ENCODE measurements at places on chromosomes 2 and 18.

DNA sequence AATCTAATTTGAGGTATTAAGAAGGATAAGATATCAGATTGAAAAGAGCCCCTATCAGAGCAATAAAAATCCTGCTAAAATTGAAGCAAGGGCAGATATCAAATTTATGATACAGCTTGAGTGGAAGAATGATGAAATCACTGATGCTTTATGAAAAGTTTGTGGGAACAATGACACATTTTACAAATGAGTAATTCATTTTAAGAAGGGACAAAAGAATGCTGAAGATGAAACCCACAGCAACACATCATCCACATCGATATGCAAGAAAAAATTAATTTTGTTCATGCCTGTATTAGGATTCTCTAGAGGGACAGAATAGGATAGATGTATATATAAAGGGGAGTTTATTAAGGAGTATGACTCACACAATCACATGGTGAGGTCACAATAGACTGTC, 355.6 kb upstream of the GYPC start:
- DNase-seq = no peak

GRCh38 chr2:74384051-74384450, 3.9 kb upstream of the DCTN1 start:
- DNase-seq = no peak

GRCh38 chr18:41853280-41853679, 101.8 kb upstream of the PIK3C3 start:
- no peak for DNase-seq

DNA sequence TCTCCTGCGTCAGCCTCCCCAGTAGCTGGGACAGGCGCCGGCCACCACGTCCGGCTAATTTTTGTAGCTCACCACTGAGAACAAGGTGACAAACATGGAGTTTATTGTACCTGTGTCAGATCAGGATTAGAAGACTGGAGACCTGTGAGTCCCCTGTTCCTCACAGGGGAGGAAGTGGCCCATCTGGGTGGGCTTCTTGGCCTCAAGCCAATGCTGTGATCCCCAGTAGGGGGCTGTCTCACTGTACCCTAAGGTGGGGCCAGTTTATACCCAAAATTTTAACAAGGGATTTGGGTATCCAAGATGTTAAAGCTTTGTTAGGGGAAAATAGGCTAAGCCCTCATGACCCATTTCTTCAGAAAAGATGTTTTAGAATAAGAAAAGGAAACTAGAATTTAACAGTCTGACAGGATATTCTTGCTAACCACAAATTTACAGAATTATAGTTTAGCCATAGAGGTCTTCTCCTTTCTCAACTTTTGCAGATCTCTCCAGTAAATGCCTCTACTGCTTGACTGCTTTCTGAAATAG, 16.3 kb downstream of the PCBP1 start:
- no peak for DNase-seq

DNA sequence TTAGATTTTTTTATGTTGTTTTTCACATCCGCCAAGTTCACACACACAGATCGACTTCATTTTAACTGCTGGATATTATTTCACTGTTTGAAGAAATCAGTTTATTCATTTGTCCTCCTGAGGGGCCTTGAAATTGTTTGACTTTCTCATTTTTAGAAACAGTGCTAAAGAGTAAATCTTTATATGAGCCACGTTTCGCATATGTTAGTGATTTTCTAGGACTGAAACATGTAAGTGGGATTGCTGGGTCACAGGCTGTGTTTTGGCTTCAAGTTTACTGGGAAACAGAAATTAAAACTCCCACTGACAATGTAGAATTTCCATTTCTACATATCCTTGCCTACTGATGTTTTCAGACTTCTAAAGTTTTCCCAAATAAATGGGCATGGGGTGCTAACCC, 363.8 kb downstream of the NCKAP5 start:
- no peak for DNase-seq

GRCh38 chr2:133025004-133025403, 355.0 kb upstream of the LYPD1 start:
- DNase-seq = no peak

- no peak for DNase-seq
Measured at GRCh38 chr2:207341112-207341750, 175.5 kb upstream of the KLF7 start.

GRCh38 chr2:156472686-156473085, 36.5 kb downstream of the GPD2 start:
- DNase-seq = no peak

DNA sequence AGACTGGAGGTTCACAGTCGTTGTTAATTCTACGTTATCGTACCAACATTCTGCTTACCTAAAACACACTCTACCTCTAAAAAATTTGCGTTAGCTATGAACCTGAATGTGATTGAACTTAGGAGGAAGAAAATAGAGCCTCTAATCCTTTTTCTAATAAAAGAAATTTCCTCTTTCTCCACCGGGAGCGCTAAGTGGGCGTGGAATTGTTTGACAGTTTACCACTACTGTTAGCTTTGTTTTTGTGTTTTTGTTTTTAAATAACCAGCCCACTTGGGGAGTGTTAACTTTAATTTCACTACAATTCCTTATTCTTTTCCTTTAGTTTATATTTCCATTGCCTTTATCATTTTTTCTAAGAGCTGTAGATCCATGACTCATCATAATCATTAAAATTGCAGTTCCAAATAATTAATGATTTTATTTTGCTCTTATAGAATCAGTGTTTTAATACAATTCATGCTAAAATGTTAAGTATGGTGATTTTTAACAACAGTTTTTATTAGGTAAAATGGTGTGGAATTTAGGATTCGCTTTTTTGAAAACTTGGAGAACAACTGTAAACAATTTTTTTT, 55.0 kb upstream of the ITM2C start:
- DNase-seq = no peak

DNA sequence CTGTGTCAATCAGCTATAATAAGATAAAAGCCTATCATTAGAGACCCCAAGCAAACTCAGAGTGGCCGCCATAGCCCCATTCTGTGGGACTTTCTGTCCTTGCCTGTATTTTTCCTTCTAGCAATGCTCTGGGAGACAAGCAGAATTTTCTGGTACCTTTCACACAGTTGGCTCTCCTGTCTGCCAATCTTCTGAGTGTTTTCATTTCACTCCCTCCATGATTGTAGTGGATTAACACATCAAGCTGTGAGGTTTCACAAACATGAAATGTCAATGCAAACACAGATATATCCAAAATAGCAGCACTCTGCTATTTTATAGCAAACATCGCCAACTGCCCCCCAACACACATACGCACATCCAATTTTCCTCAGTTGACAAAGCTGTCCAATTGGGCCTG, 64.9 kb downstream of the C1D start:
- DNase-seq = peak; percentile 46

DNA sequence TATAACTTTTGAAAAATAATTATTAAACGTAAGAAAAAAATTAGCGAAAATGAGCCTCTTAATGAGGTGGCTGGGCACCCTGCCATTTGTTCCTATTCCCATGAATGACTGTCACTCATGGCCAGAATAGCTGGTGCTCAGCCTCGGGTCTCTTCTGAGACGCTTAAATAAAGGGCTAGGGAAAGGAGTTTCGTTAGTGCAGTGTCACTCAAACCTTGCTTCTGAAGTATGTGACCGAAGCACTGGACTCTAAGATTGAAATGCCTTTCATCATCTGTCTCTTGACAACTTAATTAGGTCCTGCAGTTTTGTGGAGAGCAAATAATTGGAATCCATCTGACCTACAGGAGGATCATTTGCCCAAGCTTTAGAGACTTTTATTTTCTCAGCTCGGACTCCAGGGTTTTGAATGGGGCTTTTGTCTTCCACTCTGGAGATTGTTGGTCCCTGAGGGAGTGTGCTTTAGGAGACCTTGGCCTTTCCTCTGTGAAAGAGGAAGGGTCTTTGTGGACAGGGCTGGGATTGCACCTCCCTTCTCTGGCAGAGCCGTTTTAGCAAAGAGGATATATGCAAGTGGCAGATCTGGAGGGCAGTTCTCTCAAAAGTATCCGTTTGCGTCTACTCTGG, 42.3 kb upstream of the FHOD3 start:
- no peak for DNase-seq

DNA sequence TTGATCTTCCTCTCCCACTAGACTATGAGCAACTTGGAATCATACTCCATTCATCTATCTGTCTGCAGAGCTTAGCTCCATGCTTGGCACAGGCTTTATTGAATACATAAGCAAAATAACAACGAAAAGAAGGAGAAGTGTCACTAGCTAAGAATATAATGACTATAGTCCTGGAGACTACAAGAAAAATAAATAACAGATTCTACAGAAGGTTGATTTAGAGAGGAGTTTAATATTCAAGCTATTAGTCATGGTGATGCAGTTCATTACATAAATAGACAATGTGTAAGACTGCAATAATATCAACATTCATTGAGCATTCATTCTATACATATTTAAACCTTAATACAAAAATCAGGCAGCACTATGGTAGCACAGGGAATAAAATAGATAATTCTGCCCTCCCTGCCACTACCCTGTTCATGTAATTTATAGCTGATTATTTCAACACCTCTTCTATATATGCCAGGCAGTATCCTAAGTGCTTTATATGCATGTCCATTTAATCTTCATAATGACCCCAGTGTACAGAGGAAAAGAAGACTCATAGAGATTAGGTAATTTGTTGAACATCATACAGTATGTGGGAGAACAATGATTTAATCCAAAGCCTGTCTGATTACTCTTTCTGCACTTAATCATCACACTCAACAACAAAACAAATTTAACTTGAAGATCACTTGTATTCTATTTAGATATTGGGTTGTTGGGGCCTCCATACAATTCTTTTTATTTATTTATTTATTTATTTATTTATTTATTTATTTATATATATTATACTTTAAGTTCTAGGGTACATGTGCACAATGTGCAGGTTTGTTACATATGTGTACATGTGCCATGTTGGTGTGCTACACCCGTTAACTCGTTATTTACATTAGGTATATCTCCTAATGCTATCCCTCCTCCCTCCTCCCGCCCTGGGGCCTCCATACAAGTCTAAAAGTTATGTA, 165.3 kb downstream of the RNF152 start:
- DNase-seq = no peak

- no peak for DNase-seq
Measured at GRCh38 chr2:216024779-216025336, 11.5 kb upstream of the MREG start.

DNA sequence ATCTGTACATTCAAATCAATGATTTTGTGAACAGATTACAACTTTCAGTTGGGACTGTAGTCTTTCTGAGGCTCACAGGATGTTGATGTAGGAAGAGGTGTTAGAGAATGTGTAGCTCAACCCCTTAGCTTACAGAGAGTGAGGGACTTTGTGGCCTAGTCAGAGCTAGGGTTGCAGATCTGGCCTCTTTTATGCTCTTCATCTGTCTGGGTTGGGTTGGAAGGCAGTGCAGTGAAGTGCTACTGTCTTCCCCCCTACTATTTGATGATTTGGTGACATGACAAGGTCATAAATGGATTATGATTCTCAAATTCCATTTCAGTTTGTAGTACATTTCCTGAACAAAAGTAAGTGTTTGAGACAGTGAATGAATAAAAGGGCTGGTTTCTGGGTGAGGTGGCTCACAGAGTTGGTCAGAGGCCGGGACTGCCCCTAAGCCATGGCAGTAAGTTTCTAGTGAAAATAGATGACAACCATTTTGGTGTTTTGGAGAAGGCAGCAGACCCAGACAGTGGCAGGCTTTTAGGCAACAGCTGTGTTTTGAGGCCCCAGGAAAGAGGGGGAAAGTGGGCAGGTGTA, 21.6 kb downstream of the MAP4K4 start:
- DNase-seq = no peak

DNA sequence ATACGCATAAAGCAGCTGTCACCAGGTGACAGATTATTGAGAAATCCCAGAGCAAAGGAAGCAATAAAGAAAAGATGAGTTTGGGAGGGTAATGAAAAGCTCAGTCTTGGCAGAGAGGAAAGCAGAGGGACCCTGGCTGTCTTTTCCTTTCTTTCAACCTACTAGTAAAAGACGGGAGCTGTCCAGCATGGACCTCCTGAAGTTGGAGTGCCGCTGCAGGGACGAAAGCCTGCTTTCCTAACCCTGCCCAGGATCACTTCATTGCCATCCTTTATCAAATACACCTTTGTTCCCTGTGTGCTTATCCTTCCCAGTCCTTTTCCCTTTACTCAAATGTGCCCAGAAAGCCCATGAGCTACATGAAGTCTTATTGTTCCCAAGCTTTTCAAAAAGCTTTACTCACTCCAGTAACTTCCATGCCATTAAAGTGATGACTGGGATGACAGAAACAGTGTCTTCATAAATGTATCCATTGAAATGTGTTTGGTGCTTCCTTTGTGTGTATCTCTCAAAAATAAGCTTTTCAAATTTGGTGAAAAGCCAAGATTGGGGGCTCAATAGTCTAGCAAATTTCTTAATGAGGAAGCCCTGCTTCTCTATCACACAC, 3.7 kb upstream of the SPR start:
- peak; percentile 53 for DNase-seq

DNA sequence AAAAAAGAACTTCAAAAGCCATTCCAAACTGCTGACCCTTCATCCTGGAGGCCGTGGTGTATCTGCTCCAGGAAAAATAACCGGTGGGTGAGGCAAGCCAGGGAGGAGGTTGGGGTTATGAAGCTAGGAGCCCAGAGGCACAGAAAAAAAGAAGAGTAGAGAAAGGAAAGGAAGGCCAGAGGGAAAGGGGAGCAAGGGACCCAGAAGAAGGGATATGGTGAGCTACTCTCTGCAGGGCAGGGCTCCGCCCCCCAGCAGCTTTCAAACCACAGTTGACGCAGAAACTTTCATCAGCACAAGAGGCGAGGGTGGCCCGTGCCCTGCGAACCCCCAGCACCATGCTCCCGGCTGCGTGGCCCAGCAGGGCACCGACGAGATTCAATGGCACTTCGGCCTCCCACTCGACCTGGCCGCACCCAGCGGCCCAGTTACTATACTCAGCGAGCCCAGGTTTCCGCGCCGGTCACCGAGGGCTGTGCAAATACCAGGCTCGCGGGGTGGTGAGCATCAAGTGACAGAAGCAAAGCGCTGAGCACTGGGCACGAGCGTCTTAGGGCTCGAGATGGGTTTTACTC, 665 bp downstream of the MCM6 start:
- DNase-seq = peak; percentile 48

GRCh38 chr2:128776461-128777195, 458.0 kb upstream of the HS6ST1 start:
- DNase-seq = no peak

- no peak for DNase-seq
Measured at GRCh38 chr18:24491927-24492834, 31.7 kb downstream of the HRH4 start.

- DNase-seq = no peak
Measured at GRCh38 chr2:169324581-169325260, 37.6 kb downstream of the LRP2 start.

- DNase-seq = no peak
Measured at GRCh38 chr2:227204452-227204851, 40.0 kb downstream of the COL4A3 start.

- no peak for DNase-seq
Measured at GRCh38 chr2:25551316-25551715, 122.1 kb downstream of the DTNB start.

- no peak for DNase-seq
Measured at GRCh38 chr2:71587509-71588073, 134.2 kb downstream of the DYSF start.

GRCh38 chr2:171044416-171044815, 115.4 kb downstream of the GORASP2 start:
- DNase-seq = no peak

Measured in lung microvascular endothelial cell (primary cell).